CD8-positive, alpha-beta T cell (primary cell): ENCODE measurements at places on chromosomes 5 and 9.

GRCh38 chr5:147857302-147858129, 21.0 kb upstream of the SCGB3A2 start:
- DNase-seq, result peak; percentile 2

DNA sequence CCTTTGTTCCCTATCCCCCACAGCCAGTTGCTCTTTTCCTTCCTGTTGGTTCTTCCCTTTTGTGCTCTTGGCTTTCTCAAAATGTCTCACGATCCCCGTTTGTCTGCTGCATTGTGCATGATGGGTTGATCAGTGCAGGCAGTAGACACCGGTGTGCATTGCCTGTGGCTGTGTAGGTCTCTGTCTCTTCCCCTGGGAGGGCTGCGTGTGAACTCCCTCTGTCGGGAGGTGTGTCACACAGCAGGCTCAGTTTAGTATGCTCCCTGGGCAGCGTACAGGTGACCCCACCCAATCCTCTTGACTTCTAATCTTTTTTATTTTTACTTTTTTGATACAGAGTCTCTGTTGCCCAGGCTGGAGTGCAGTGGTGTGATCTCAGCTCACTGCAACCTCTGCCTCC, 265.3 kb downstream of the FSTL4 start:
- no peak for DNase-seq

DNA sequence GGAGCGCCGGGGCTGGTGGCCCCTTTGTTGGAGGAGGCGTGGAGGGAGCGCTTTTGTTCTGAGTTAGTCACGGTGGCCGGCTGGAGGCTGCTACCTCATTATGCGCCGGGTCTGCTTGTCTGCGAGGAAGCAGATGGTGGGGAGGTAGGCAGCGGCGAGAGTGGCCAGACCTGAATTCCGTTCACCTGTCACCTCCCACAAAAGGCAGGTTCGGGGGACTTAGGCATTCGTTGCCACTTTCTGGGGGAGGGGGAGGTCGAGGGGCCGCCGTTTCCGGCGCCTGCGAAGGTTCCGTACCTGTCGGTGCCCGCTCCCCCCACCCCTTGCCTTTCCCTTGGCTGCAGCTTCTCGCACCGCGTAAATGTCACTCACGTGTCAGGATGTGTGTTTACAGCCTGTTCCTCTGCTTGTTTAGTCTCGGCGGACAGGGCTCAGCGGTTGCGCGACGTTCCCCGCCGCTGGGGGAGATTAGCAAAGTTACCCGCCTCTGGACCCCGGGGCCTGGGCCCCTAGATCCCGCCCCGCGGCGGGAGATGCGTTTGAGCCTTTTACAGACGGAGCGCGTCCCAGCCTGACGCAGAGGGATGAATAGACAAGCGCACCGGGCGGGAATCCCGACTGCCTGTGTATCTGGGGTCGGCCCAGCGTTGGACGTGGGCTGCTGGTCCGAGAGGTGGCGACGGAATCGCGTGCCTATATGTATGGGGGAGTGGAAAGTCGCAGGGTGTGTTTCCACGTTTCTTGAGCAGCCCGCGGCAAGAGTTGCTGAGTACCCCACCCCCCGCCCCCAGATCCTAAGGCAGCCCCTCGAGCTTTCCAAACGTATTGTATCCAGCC, 2.7 kb upstream of the LHX2 start:
- DNase-seq, result no peak

DNA sequence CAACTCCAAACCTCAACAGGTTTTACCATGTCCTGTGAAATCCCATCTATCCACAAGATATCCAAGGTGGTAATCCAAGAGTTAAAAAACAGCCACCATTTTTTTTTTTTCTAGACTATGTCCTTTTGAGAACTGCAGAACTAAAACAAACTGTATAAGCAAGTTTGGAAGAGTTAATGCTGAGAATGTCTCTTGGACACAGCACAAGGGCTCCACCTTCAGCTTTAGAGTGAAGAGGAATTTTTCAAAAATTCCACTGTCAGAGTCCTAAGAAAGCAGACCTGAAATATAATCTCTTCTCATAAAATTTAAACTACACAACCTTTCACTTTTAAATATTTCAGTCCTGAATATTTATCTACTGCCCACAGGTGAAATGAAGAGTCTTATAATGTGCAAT, 167.8 kb upstream of the CCNG1 start:
- DNase-seq, result no peak

GRCh38 chr5:27682600-27682999, 644.2 kb upstream of the CDH9 start:
- no peak for DNase-seq
